ENCODE measurements at places on chromosomes 4 and X.

- DNase-seq: peak; percentile 3
Observed at GRCh38 chrX:140318296-140318695, 186.6 kb downstream of the SOX3 start.

DNA sequence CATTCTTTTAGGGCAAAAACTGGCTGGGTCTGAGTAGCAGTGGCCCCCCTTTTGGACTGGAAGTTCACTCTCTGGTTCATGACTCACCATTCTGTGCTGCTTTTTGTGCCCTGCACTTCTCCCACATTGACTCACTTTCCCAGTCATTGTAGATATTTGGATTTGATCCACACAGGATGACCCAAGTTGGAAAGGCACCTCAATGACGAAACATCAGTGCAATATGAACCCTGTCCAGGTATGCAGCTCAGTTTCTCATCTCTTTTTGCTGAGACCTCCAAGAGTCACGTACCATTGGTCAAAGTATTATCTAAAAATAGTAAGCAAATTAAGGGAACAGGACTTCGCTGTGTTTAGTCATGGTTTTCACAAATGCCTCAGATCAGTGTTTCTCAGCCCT lies 92.7 kb downstream of the CBLL2 start:
- DNase-seq: peak; percentile 90

- DNase-seq: no peak
Observed at GRCh38 chrX:69280933-69281332, 115.7 kb upstream of the PJA1 start.

- no peak for DNase-seq
Observed at GRCh38 chr4:173281406-173282255, 52.5 kb downstream of the HMGB2 start.

- no peak for DNase-seq
Observed at GRCh38 chrX:68934421-68934820, 105.6 kb downstream of the EFNB1 start.

GRCh38 chr4:129223945-129224344 lies 128.0 kb downstream of the C4orf33 start:
- no peak for DNase-seq

GRCh38 chr4:149292425-149293007 lies 523.1 kb downstream of the IQCM start:
- DNase-seq: no peak

DNA sequence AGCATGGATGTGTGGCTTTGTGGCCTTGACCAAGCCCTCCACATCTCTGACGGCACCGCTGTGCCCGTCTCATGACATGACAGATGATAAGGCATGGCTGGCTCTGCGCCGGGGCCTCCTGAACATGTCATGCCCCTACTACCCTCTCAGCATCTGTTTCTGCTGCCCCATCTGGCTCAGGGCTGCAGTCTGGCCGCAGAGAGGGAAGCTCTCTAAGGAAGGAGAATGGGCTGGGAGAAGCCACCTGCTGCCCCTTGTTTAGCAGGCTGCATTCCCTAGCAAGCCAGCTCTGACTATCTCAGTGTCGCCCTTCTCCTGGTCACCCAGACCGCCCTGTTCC lies 7.2 kb downstream of the ZNF185 start:
- no peak for DNase-seq

- DNase-seq: no peak
Observed at GRCh38 chr4:139392797-139393196, 61.1 kb upstream of the RAB33B start.

DNA sequence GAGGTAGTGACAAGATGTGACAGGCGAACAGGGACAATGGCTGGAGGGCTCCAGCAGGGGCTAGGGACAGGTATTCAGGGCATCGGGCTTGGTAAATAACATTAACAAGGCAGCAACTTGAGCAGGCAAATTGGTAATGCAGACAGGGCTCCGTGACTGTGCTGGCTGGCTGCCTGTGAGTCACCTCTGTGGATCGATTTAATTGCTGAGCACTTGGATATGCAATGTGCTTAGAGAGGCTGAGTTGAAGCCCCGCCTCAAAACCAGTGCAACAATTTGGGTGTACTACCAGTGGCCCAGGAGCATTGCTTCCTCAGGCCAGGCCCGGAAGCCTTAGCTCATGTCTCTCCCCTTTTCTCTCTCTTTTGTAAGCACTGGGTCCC lies 19.5 kb downstream of the CNGA2 start:
- peak; percentile 54 for DNase-seq

- DNase-seq: no peak
Observed at GRCh38 chrX:153622661-153623309, 23.8 kb upstream of the CCNQ start.
